Stimulated activated CD8-positive, alpha-beta memory T cell treated with anti-CD3 and anti-CD28 coated beads, Interleukin-12 subunit alpha, Interleukin-12 subunit beta, amount 100 ng/mL, for 1 hour (primary cell): ENCODE measurements at places on chromosomes 4 and X.

- DNase-seq, result no peak
Measured at GRCh38 chr4:112531146-112531545, 15.2 kb upstream of the NEUROG2 start.

GRCh38 chrX:30822068-30822681, 66.9 kb downstream of the TAB3 start:
- no peak for DNase-seq

DNA sequence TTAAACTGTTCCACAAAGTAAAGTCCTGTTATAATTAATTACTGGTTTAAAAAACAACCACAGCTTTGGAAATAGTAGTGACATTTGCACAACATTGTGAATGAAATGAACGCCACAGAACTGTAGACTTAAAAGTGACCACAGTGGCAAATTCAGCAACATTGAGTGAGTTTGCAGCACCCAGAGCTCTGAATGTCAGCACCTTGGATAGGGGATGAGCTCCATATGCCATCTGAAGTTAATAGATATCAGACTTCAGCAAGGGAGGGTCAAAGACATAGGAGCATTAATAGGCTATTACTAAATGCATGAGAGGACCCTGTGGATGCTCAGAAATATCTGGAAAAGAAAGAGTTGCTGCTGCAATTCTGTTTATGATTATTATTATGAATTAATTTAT, 55.3 kb upstream of the KCNIP4 start:
- DNase-seq, result no peak

- DNase-seq, result no peak
Measured at GRCh38 chr4:47771020-47771419, 66.8 kb downstream of the CORIN start.

- DNase-seq, result no peak
Measured at GRCh38 chr4:57254754-57255153, 144.6 kb upstream of the IGFBP7 start.

GRCh38 chr4:1058198-1058996, 47.0 kb downstream of the FGFRL1 start:
- DNase-seq, result no peak

DNA sequence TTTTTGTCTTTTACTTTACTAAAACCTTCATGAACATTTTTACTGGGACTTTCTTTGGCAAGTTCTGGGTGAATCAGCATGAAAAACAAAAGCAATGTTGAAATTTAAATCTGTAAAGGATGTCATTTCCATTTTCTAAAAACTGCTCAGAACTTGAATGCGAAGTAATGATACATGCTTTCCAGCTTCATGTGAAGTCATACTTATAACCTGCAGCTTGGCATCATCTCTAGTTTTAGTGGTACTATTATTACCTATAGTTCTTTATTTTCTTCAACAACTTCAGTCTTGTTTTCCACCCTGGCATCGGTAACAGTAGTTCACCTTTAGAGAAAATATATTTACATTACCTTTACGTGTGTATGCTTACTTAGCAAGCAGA, 421.4 kb upstream of the DIPK2B start:
- DNase-seq, result no peak

DNA sequence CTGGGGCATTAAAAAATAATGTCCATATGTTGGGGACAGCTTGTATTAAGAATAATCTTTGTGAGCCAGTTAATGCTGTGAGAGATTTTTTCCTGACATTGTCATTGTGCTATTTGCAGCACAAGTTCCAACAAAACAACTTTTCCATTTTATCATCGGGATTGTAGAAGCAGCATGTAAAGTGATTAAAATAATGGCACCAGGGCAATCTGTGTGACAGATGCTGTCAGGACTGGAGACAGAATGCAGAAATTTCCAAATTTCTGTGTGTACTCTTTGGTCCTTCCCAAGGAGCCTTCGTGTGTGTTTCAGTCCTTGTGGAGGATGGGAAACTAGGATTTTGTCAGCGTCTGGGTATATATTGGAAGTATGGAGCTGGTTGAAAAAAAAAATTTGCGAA, 101.5 kb upstream of the LIMCH1 start:
- DNase-seq, result no peak

GRCh38 chrX:113492895-113493294, 652.3 kb upstream of the AMOT start:
- DNase-seq, result no peak

DNA sequence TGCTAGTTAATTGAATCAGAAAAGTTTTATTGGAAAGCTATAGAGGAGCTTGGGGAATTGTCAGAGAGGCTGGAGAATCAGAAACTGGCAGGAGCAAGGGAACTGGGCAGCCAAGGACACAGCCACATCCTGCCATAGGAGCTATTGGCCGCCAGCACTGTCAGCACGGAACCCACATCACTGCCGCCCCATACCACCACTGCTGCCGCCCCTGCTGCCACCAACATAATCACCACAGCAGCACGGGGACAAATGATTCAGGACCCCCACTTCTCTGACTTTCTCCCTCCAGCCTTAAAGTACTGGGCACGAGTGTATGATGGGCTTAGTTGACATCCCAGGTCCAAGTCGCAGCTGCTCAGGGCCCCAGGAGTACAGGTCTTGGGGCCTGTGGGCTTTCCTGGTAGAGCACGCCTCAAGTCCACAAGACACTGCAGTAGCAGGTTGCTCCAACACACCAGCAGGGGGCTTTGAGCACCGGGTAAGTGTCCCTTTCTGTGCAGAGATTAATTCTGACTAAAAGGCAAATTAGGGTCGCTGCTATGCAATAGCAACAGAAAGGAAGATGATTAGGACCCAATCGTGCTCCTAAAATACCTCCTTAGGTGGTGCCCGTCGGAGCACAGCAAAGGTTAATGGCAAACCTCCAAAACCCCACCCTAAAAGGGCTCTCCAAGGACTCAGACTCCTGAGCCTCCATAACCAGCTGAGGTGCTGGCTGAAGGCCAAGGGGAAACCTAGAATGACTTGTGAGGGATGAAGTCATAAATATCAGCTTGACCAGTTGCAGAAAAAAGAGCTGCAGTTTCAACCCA, 6.9 kb downstream of the PJA1 start:
- peak; percentile 4 for DNase-seq

DNA sequence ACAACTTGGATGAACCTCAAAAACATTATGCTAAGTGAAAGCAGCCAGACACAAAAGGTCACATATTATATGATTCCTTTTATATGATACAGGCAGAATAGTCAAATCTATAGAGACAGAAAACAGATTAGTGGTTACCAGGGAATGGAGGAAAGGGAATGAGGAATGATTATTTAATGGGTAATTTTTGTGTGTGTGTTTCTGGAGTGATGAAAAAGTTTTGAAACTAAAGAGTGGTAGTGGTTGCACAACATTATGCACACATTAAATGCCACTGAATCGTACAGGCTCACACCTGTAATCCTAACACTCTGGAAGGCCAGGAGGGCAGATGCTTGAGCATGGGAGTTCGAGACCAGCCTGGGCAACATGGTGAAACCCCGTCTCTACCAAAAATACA, 19.6 kb upstream of the SOD3 start:
- DNase-seq, result no peak

- no peak for DNase-seq
Measured at GRCh38 chr4:126375462-126376054, 1060.8 kb downstream of the FAT4 start.

DNA sequence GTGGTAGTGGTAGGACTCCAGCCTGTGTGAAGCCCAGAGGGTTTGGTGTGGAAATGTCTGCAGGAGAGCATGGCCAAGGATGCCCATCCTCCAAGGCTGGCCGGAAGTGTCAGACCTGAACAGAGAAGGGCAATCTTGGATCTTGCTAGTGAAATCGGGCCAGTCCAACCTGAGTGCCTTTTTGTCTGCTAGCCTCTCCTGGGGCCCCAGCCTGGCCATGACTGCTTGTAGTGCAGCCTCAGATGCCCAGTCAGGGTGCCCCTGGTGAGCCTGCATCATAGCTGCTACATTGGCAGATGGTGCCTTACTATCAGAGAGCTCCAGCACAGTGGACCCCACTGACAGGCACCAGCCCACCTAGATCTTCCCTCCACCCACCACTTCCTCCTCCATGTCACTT, 99.3 kb upstream of the PCDH18 start:
- DNase-seq, result no peak

- DNase-seq, result no peak
Measured at GRCh38 chr4:165133150-165133549, 20.5 kb upstream of the TMEM192 start.

- no peak for DNase-seq
Measured at GRCh38 chrX:13821738-13822137, 4.8 kb upstream of the GPM6B start.

GRCh38 chrX:18674788-18675735, 3.2 kb upstream of the RS1 start:
- peak; percentile 59 for DNase-seq

GRCh38 chrX:134006484-134007161, 21.2 kb upstream of the GPC3 start:
- DNase-seq, result no peak

- DNase-seq, result no peak
Measured at GRCh38 chrX:12548746-12549145, 242.5 kb upstream of the PRPS2 start.

DNA sequence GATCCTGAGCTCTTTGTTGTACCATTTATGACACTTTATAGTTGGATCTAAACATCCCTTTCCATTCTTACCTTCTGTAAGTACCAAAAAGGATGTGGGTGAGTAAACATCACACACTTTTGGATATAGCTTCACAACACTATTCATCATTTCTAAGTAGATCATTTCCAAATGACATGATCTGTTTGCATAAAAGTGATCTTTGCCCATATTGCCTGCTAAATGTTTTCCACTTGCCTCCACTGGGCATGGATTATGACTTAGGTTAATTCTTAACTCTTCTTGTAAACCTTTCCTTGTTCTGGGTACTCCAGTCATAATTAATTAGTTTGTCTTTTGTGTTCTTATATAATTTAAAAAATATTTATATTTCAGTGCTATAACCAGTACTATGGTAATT, 244.9 kb upstream of the AGA start:
- no peak for DNase-seq

DNA sequence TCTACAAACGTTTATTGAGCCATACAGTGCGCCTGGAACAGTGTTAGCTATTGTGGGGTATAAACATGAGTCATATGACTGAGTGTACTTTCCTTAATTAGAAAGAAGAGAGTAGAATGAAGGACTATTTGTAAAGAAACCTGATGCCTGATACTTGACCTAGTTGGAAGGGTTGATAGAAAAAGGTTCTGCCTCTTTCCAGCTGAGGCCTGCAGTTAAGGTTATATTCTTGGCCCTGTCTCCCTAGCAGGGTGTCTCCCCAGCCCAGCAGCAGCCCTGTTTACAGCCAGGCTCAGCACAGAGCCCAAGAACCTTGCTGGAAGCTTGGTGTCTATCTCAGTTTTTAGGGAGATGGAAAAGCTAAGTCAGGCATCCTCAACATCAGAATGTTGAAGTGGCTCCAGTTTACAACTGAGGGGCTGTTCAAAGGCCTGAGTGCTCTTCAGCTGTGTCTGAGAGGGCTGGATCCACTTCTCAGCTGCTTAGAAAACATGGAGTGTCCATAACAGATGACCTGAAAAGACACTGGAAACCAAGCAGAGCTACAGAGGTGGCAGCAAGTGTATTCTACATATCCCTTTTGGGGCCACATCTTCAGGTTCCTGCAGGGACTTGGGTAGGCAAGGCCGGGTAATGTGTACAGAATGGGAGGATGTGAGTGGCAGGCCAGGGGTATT, 21.6 kb downstream of the NYX start:
- DNase-seq, result no peak

DNA sequence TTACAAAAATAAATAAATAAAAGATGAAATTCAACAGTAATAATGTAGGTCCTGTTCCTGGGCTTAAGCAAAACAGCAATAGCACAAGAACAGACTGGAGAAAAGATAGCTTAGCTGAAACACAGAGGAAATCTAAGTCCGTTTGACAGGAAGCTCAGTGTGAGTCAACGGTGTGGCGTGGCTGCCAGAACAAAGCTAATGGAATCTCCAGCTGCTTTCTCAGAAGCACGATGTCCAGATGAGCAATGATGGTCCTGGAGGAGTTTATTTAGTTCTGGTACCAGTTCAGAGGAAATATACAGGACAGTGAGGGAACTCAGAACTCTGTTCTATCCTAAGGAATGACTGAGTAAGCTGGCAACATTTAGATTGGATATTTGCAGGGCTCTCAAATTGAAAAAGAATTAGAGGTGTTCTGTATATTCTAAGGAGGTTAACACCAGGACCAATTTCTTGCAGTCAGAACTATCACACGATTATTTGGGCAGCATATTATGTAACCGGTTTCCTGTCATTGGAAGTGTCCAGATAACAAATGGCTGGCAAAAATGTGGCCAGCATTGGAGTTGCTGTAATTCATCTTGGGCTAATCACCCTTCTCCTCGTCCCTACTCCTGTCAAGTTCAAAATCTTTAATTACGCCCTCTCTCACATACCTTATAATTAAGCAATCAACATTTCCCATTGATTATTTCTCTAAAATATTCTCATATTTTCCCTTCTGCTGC, 12.7 kb downstream of the GAB3 start:
- DNase-seq, result no peak

- DNase-seq, result no peak
Measured at GRCh38 chrX:26262121-26262523, 46.2 kb downstream of the MAGEB5 start.

DNA sequence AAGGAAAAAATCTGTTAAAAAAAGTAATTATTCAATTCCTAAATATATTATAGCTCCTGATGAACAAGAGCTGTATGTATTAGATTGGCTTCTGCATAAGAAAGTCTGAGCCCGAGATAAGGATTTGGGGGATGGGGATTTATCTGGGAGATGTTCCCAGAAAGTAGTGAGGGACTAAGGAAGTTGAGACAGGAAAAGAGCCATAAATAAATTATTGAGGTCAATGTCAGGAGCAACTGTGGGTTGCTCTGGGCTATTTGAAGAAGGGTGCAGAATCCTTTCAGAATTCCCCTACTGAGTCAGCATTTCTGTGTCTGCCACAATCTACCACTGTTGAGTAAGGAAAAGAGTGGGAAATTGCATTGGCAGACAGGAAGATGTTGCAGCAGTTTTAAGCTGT, 3.1 kb upstream of the TDO2 start:
- DNase-seq, result no peak

- no peak for DNase-seq
Measured at GRCh38 chr4:2007804-2008670, 737 bp downstream of the NELFA start.

DNA sequence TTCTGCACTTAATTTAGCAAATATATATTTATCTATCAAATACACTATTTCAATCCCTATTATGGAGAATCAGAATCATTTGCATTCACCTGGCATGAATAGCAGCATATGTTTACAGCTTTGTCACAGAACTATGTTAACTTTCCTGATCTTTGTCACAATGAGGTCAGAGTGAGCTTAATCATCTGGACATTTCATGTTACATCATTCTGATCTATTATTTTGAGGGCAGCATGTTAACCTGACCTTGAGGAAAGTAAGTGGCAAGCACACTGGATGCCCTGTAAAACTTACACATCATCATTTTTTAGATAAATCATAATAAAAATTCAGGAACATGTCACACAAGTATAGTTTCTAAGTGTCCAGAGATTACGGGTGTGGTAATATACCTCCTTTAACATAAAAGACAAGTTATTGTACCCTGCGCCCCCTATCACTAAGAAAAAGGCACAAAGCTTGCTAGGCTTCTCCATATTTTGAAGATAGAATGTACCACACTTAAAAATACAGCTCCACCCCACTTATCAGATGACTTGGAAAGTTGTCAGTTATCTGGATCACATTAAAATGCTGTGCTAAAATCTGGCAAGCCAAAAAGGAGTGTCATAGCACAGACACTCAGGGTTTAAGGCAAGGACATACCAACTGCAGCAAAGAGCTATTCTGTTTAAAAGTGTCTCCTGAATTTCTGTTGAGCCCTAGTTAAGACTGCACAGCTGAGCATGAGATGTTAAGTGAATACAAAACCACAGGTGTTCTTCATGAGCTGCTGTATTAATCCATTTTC, 182.7 kb upstream of the FAT4 start:
- DNase-seq, result no peak

- no peak for DNase-seq
Measured at GRCh38 chr4:24067367-24068193, 177.7 kb upstream of the PPARGC1A start.
